Activated CD8-positive, alpha-beta memory T cell treated with anti-CD3 and anti-CD28 coated beads, Interleukin-2, amount 10 ng/mL, durations not matched to agents 7 days and 5 days (primary cell): ENCODE measurements at places on chromosomes 13 and 19. TPM values are rescaled to one million over a fixed set of nuclear protein-coding genes. Genes with fewer than 3 reads are reported as not detected.
A peak's percentile ranks its signal among the peaks of the same experiment; 100 is the strongest.

GRCh38 chr13:34623331-34623730, 318.7 kb upstream of the NBEA start:
- no peak overlapping the region for H3K4me3 ChIP-seq
- H3K27ac ChIP-seq, result no peak overlapping the region
- no peaks in the 10 kb centered on the region for H3K27me3 ChIP-seq
- H3K4me1 ChIP-seq, result no peaks in the 10 kb centered on the region
- DNase-seq, result no peak

GRCh38 chr19:34808566-34808965, 35.6 kb upstream of the ZNF599 start:
- no peak overlapping the region for H3K27ac ChIP-seq
- peaks cover 4% of the 10 kb centered on the region for H3K4me1 ChIP-seq
- H3K27me3 ChIP-seq, result no peaks in the 10 kb centered on the region
- DNase-seq, result no peak

DNA sequence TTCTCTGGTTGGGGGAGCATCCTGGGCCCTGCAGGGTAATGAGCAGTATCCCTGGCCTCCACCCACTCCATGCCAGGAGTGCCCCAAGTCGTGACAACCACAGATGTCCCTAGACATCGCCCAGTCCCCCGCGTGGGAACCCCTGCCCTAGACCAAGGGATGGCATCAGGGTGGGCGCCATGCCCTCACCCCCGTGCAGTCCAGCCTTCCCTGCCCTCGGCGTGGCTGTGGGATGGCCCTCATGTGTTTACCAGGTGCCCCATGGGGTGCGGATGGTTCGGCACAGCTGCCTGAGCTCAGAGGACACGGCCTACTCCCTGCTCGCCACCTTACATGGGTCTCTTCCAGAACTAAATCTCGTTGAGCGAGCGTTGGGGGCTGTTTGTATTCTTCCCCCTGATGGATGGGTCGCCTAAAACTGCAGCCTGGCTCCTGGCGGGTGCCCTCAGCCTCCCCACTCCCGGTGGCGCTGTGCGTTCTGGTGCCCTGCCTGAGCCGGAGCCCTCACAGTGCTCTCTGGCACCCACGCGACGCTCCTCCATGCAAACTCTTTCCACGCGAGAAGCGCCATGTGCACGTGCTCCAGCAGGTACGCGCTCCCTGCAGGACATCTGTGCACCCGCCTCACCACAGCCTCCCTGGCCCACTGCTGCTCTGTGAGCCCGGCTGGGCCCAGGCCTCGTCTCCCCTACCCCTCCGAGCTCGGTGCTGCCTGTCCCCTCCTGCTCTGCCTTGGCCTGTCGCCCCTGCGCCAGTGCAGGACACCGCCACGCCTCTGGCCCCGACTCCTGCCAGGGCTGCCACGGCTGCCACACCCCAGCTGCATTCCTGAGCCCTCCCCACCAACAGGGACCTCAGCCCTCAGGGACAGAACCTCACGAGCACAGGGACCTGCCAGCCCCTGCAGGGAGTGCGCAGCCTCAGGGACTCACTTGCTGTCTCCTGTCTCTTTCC, 145.0 kb downstream of the KDM4B start:
- no peaks in the 10 kb centered on the region for H3K36me3 ChIP-seq
- H3K4me1 ChIP-seq, result no peaks in the 10 kb centered on the region
- DNase-seq, result no peak
- H3K27ac ChIP-seq, result no peak overlapping the region
- no peak overlapping the region for H3K4me3 ChIP-seq

DNA sequence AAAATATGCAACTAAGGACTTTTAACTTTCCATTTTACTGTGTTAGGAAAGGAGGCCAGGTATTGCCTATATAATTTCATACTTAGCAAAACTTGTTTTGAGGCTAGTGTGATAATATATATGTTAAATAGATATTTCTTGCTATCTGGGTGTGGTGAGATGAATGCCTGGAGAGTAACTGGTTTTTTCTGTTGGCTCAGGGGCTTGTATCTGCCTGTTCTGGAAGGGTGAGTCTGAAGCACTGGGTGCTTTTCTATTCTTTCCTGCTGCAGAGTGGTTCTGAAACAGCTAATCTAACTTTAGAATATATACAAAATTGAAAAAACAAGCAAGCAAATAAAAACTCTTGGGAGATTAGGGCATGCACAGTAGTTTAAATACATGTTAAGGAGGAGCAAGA, 64.6 kb upstream of the MYCBP2 start:
- no peak overlapping the region for H3K4me3 ChIP-seq
- no peaks in the 10 kb centered on the region for H3K36me3 ChIP-seq
- no peak for DNase-seq
- H3K27ac ChIP-seq, result no peak overlapping the region
- peaks cover 31% of the 10 kb centered on the region for H3K4me1 ChIP-seq

GRCh38 chr13:61685682-61686012, 270.0 kb upstream of the PCDH20 start:
- no peaks in the 10 kb centered on the region for H3K27me3 ChIP-seq
- DNase-seq, result no peak
- H3K27ac ChIP-seq, result no peak overlapping the region
- H3K36me3 ChIP-seq, result no peaks in the 10 kb centered on the region

DNA sequence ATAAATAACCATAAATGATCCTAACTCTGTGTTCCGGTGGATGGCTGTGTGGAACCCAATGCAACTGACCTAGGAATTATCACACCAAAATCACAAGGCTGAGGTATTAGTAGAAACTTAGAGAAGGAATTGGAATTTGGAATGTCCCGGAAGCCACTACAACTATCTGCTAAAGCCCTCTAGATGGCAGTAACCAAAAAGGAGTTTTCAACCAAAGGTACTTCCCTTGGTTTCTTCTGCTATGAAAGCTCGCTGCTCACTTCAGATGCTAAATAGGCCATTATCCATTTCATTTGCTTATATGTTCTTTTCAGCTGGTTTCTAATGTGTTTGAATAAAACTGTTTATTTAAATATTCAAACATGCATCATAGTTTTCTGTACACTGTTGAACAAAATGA, 1589.1 kb upstream of the SPRY2 start:
- no peak overlapping the region for H3K27ac ChIP-seq
- H3K4me3 ChIP-seq, result no peak overlapping the region
- no peak for DNase-seq
- no peaks in the 10 kb centered on the region for H3K27me3 ChIP-seq

GRCh38 chr19:1748115-1748872, 5.0 kb upstream of the ONECUT3 start:
- peak overlapping the region; percentile 15 for H3K27ac ChIP-seq
- H3K4me3 ChIP-seq, result no peak overlapping the region
- H3K27me3 ChIP-seq, result peaks cover 58% of the 10 kb centered on the region
- peaks cover 16% of the 10 kb centered on the region for H3K4me1 ChIP-seq

- H3K4me3 ChIP-seq, result peak overlapping the region; percentile 23
- H3K27ac ChIP-seq, result no peak overlapping the region
- H3K4me1 ChIP-seq, result peaks cover 19% of the 10 kb centered on the region
- DNase-seq, result no peak
- no peaks in the 10 kb centered on the region for H3K27me3 ChIP-seq
Measured at GRCh38 chr19:44111910-44112463, 1.2 kb upstream of the ZNF225 start.

- no peaks in the 10 kb centered on the region for H3K4me1 ChIP-seq
- H3K4me3 ChIP-seq, result no peak overlapping the region
- no peak overlapping the region for H3K27ac ChIP-seq
- DNase-seq, result no peak
- no peaks in the 10 kb centered on the region for H3K27me3 ChIP-seq
- no peaks in the 10 kb centered on the region for H3K36me3 ChIP-seq
Measured at GRCh38 chr13:80036845-80037504, 304.0 kb downstream of the SPRY2 start.

ZNF586 gene
- 23.0 TPM for total RNA-seq

RCBTB2 gene
- total RNA-seq, result 17.0 TPM

- H3K4me1 ChIP-seq, result peaks cover 2% of the 10 kb centered on the region
- no peaks in the 10 kb centered on the region for H3K27me3 ChIP-seq
- no peak overlapping the region for H3K27ac ChIP-seq
- no peak overlapping the region for H3K4me3 ChIP-seq
- no peak for DNase-seq
Measured at GRCh38 chr19:5250127-5250659, 90.4 kb downstream of the PTPRS start.

GRCh38 chr13:32445461-32445860, 17.5 kb upstream of the N4BP2L1 start:
- H3K4me1 ChIP-seq, result peaks cover 16% of the 10 kb centered on the region
- H3K27me3 ChIP-seq, result no peaks in the 10 kb centered on the region
- H3K27ac ChIP-seq, result no peak overlapping the region
- no peaks in the 10 kb centered on the region for H3K36me3 ChIP-seq
- no peak for DNase-seq

NOVA2 gene
- 0.18 TPM for total RNA-seq

- no peaks in the 10 kb centered on the region for H3K27me3 ChIP-seq
- H3K4me3 ChIP-seq, result no peak overlapping the region
- no peak overlapping the region for H3K27ac ChIP-seq
- H3K36me3 ChIP-seq, result no peaks in the 10 kb centered on the region
- no peak for DNase-seq
Measured at GRCh38 chr13:113040597-113041292, 64.8 kb upstream of the F7 start.

DNA sequence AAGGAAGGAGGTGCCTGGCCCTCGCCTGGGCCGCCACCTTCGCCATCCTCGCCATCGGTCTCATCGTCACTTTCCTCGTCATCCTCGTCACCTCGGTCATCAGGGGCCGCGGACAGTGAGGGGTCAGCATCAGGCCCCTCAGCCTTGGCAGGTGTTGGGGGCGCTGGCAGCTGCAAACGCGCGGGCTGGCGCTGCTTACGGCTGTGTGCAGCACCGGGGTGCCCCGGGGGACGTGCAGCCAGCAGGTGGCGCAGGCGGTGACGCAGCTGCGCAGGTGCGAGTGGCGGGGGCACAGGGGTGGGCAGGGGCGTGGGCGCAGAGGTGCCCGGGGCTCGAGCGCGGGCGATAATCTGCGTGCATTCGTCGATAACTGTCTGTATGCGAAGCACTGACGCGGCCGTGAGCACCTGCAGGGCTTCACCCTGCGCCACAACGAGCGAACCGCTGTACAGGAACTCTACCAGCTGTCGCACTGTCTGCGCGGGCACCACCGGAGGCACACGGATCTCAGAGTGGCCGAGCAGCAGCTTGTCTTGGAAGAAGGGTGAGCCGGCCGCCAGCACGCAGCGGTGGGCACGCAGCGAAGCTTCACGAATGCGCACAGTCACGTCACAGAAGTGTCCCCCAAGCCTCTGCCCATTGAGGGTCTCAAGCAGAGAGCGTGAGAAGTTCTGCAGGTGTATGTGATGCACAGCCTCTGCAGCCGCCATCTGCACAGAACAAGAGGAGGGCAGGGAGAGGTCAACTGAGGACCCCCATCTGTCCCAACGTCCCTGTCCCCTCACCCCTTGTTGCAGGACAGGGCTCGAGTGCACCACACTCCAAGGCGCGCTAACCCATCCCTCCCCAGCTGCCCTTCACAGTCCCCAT, 2.4 kb downstream of the ZBTB45 start:
- no peak overlapping the region for H3K4me3 ChIP-seq
- H3K4me1 ChIP-seq, result peaks cover 63% of the 10 kb centered on the region
- peak; percentile 40 for DNase-seq
- H3K27me3 ChIP-seq, result no peaks in the 10 kb centered on the region
- H3K36me3 ChIP-seq, result peaks cover 9% of the 10 kb centered on the region
- H3K27ac ChIP-seq, result no peak overlapping the region

DNA sequence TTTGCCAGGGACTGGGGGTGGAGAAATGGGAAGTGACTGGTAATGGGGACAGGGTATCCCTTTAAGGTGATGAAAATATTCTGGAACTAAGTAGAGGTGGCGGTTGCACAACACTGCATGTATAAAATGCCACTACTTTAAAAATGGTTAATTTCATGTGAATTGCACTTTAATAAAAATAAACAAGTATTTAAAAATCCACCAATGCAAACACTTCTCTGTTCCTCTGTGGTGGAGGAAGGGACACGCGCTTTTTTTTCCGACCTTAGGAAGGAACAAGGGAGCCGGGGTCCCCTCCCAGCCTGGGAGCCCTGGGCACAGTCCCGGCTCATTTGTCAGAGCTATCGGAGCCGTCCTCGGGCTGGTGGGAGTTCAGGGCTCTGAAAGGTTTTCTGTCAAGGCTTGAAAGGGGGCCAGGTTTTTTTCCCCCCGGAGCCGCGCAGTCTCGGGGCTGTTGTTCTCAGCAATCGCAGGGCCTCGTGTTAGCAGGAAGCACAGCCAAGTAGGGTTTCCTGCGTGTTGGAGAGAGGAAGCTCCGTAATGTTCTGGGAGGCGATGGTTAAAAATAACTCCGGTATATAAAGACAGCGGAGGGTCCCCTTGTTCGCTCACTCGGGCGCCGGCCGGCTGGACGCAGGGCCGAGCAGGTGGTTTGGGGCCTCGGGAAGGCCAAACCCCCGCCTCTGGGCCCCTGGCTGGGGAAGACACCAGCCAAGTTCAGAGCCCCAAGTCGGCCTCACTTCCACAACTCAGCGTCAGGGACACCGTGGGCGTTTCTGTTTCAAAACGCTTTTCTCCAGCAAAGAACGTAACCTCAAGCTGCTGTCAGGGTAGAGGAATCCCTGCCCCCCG, 41.2 kb upstream of the KLF2 start:
- H3K4me3 ChIP-seq, result no peak overlapping the region
- H3K36me3 ChIP-seq, result no peaks in the 10 kb centered on the region
- H3K27ac ChIP-seq, result peak overlapping the region; percentile 17

DNA sequence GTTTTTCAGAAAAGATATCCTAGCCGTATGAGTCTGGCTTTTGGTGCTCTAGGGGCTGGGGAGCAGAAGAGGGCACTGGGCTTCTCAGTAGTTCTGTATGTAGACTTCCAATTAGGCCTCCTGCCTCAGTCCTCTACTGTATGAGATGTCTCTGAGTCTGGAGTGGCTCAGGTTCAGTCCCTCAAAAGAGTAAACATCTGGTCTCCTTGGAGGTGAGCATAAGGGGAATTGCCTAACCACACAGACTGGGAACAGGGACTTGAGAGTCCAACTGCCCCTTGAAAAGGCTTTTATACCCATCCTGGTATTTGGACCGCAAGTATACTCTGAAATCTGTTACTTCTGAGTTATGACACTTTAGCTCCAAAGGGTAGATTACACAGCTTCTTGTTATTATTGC, 214.5 kb downstream of the TDRD3 start:
- no peaks in the 10 kb centered on the region for H3K4me1 ChIP-seq
- DNase-seq, result no peak
- no peaks in the 10 kb centered on the region for H3K36me3 ChIP-seq
- H3K27me3 ChIP-seq, result peaks cover 15% of the 10 kb centered on the region
- no peak overlapping the region for H3K4me3 ChIP-seq

ZNF506 gene
- 16.8 TPM for total RNA-seq

DNA sequence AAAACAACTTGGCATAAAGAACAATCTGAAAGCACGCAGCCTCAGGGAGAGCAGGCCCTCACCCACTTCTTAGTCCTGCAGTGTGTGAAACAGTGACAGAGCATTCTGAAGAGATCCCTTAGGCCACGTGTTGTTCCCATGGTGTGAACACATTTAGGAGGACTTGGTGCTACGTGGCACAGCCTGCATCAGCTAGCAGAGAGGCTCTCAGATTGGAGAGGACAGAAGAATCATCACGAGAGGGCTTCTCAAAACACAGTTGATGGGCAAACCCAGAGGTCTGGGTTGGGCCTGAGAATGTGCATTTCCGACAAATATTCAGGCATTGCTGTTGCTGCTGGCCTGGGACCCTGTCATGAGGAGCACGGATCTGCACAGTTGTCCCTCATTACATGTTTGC, 26.1 kb upstream of the TFDP1 start:
- no peaks in the 10 kb centered on the region for H3K36me3 ChIP-seq
- H3K27ac ChIP-seq, result no peak overlapping the region
- DNase-seq, result no peak
- peaks cover 1% of the 10 kb centered on the region for H3K4me1 ChIP-seq

- no peak for DNase-seq
- peaks cover 20% of the 10 kb centered on the region for H3K27me3 ChIP-seq
- no peak overlapping the region for H3K4me3 ChIP-seq
- peak overlapping the region; percentile 7 for H3K27ac ChIP-seq
Measured at GRCh38 chr19:2603334-2603733, 99.2 kb downstream of the GNG7 start.
